ENCODE measurements at places on chromosomes 4 and X.
A peak's percentile ranks its signal among the peaks of the same experiment; 100 is the strongest.

DNA sequence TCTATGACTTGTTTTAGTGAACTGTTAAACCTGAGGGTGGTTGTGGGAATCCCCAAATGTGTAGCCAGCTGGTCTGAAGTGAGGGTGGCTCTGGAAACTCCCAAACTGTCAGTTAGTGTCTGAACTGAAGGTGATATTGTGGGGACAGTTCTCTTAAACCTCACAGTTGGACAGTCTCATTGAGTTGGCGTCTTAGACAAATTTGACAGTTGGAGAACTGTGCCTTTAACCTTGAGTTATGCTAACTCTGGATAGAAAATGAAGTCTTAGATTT is 20.7 kb upstream of the CTSO start:
- DNase-seq: no peak

GRCh38 chr4:38512840-38513239 is 151.2 kb upstream of the KLF3 start:
- no peak for DNase-seq

DNA sequence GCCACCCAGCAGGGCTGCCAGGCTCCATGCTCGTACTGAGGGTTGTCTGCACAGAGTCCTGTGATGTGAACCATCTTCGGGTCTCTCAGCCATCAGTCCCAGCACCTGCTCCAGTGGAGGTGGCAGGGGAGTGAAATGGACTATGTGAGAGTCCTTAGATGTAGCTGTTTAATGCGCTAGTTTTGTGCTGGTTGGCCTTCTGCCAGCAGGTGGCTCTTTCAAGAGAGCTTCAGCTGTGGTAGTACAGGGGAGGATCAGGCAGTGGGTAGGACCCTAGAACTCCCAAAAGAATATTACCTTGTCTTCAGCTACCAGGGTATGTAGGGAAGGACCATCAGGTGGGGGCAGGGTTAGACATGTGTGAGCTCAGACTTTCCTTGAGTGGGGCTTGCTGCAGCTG is 1066.0 kb downstream of the GLUD2 start:
- DNase-seq: peak; percentile 5

DNA sequence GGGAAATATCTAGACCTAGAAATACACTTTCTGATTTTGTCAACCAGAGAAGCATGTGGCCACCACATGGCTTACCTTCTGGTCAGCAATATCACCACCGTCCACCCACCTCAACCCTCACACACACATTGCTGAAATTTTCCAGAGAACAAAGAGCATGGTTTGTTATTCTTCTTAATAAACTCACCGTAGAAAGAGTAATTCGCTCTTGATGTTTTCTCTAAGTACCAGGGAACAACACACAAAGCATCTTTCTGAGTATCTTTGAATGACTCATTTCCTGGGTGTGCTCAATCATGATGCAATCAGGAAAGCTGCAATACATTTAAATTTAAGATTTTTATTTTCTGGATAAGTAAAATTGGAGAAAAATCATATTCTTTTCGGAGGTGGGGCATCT is 24.7 kb upstream of the LRAT start:
- no peak for DNase-seq

DNA sequence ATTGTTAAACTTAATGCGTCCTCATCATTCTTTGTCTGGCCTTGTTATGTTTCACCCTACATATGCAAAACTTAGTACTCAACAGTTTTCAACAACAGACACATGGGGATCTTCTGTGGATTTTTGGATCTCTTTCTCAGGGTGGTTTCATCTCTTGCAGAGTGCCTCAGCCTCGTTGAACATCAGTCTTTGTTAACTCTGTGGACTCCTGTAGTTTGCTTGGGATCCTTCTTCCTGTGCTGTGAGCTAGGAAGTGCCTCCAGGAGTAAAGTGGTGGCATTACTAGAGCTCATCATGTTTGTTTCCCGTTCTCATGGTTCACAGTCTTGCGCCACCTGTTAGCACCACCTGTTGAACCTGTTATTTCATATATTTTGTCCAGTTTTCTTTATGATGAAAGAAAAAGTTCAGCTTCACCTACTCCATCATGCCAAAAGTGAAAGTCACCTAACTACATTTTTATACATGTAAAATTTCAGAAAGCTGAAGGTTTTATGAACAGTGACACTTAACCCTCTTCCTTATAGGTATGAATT is 27.5 kb upstream of the NDUFC1 start:
- DNase-seq: no peak

- DNase-seq: no peak
These were observed 12.8 kb downstream of the TBC1D9 start for GRCh38 chr4:140743194-140743931.

GRCh38 chr4:157143369-157143768 is 67.4 kb downstream of the GLRB start:
- DNase-seq: no peak

- DNase-seq: no peak
These were observed 400.5 kb downstream of the RAPGEF2 start for GRCh38 chr4:159503236-159504008.

DNA sequence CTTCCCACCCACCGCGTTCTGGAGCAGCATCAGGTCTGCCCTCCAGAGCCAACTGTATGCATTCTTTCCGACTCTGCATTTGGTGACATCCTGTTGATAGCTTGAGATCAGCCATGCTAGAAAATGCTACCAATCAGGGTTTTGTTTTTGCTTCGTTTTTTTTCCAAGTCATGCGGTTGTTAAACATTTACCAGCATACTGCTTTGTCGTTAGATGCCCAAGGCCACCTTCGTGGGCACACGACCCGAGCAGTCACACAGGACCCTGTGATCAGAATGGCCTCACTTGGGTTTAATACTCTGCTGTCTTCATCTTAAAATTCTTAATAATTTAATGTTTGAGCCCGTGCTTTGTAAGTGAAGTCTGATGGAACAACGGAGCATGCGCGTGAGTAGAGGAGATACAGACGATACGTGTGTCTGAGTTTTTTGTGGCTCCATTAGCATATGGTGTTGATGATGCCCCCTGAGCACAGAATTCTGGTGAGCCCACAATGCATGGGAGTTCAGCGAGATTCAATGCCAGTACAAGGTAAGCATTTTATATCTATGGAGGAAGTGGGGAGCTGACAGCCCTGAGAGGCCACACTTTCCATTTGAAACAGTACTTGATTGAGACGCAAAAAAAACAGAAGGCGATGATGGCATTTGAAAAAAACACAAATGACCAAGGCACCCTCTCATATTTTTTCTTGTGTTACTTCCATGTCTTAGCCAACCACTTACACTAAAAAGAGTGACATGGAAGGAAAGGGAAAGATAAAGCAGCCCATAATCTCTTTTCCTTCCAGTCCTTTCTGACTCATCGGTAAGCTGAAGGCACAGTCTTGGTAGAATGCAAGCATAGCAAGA is 323.6 kb downstream of the BCOR start:
- no peak for DNase-seq

GRCh38 chr4:93183576-93183975 is 645.0 kb upstream of the ATOH1 start:
- peak; percentile 81 for DNase-seq
